ENCODE measurements at places on chromosomes 11 and 22. TPM values are rescaled to one million over a fixed set of nuclear protein-coding genes. Genes with fewer than 3 reads are reported as not detected.

GRCh38 chr22:48227341-48228018 lies 1465.0 kb downstream of the TBC1D22A start:
- DNase-seq = no peak

- no peak for DNase-seq
These were observed 26.5 kb upstream of the IGSF22 start for GRCh38 chr11:18752502-18752901.

GRCh38 chr11:43648888-43649287 lies 31.6 kb upstream of the HSD17B12 start:
- no peak for DNase-seq

GRCh38 chr11:126702987-126703386 lies 297.6 kb downstream of the KIRREL3 start:
- no peak for DNase-seq

DNA sequence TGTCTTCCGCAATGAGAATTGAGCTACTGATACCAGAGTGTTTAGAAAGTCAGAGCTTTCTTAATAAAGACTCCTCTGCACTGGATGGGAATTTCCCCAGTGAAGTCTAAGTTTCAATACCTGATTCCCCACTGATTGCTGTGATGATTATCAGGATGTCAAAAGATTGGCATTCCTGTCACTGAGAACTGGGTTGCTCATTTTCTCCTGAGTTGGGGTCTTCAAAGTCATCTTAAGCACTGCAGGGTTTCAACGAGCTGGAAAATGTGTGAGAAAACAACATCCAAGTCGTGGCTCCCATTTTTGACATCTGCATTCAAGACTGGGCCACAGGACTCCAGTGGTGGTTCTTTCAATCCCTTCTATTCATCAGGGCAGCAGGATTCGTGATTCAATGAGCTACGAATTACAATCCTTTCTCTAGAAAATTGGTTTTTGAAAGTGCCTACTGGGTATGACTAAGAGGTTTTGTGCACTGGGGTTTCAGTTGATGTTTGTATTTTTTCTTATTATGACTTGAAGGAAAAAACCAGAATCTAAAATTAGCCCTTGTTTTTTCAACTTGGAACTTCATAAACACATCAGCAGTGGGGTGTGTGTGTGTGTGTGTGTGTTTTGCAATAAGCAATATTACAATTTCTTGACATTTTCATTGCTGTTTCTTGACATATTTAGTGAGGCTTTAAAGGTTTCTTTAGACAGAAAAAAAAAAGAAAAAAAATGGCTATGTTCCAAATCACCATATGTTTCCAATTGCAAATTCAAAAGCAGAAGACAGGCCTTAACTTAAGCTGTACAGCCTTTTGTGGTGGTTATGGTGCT lies 233.0 kb downstream of the FAM76B start:
- no peak for DNase-seq

- no peak for DNase-seq
These were observed 27.4 kb downstream of the TUG1 start for GRCh38 chr22:30996462-30996861.

DNA sequence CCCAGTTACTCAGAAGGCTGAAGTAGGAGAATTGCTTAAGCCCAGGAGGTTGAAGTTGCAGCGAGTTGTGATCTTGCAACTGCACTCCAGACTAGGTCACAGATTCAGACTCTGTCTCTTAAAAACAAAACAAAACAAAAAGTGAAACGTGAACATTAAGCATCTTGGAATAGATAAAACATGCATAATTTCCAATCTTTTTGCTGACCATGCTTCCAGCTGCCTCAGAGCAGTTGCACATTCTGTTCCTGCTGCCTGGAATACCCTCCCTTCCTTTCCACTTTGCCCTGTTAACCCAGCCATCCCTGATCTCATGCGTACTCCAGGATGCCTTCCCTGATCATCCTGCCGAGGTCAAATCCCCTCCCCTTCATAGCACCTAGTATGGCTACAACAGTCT lies 718 bp upstream of the CCDC88B start:
- DNase-seq = no peak

DNA sequence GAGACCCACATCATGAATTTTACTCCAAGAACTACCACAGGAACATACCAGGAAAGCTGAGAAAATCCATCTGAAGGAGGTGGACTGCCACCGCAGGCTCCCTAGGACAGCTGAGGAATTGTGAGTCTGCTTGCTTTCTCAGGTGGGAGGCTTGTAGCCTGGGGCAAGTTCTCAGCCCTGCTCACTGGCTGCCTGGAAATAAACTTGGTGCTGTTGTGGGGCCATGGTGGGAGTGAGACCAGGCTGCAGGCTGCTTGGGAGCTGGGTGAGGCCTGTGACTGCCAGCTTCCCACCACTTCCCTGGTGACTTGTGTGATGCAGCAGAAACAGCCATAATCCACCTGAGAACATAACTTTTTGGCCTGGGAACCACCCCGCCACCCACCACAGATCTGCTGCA lies 132.7 kb upstream of the RAG2 start:
- DNase-seq = no peak

- no peak for DNase-seq
These were observed 66.1 kb downstream of the FAR1 start for GRCh38 chr11:13734530-13734929.

DNA sequence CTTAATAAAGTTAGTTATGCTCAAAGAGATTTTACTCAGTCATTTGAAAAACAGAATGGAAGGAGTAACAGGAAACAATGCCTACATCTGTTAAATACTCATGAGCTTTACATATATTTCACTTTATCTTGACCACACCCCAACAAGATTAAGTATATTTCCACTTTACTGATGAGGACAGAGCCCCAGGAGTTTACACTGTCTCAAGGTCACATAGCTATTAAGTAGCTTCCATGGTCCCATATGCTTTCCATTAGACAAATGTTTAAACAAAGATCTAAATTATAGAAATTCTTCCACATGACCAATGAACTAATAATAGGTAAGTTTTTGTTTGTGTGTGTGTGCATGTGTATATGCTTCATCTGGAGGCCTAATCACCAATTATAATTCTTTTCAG lies 30.2 kb downstream of the MRTFA start:
- DNase-seq = no peak

The CAVIN3 gene
- total RNA-seq = 119 TPM

The BTBD18 gene
- not detected for total RNA-seq

The CARS1 gene
- total RNA-seq = 92.1 TPM

Data from kidney epithelial cell (primary cell).